ENCODE measurements at places on chromosomes 5 and 9.

DNA sequence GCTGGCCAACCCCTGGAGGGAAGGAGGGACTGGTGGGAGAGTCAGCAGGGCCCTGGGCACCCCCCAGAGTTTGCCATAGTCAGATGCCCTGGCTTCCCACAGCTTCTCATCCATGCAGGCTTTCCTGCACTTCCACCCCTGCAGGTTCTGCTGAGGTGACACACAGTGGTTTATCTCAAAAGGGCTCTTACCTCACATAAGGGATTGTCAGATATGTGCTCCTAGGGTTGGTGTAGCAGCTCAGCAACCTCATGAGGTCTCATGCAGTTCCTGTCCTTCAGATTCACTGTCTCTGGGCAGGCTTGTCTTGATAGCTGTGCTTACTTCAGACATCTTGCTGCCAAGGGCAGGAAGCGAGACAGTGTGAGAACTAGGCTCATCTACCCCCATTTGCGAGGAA is 143.4 kb downstream of the KDM4C start:
- DNase-seq: no peak

- DNase-seq: no peak
These were observed 149.8 kb downstream of the NR2F1-AS1 start for GRCh38 chr5:93431250-93431649.

DNA sequence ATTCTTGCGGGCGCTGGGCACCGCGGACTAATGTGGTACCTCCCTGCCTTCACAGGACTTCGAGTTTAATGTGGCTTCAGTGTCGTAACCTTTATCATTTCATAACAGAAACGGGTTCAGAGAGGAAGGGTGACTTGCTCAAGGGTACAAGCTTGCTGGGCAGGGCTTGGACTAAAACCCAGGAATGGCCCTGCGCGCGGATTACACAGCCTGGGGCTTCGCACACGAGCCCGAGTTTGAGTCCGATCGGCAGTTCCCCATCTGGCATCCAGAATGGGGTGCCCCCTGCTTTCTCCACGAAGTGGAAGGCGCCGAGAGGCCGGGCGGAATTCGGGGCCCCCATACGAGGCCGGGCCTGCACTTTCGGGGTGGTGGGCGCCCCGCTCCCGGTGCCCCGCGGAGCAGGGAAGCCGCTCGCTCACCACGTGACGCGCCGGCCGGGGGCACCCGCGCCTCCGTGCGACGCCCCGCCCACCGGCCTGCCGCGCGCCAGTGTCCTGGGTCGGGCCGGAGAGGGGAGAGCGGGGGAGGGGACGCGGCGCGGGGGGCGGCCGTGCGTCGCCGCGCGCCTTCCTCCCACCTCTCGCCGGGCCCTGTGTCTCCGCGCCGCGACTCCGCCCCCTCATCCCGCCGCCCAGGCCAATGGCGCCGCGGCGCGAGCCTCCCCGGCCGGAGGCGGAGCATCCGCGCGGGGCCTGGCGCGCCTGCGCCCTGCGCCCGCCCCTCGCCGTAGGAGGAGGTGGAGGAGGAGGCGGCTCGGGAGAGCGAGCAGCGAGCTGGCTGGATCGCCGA is at the start of gene SET:
Gene SET (plus strand): TSS at position 722 of the 792 bp plus-strand sequence. CDS start 361 bp downstream, outside the sequence.
- peak; percentile 83 for DNase-seq

- DNase-seq: no peak
These were observed 23.3 kb upstream of the PANK3 start for GRCh38 chr5:168602517-168602916.

All from stimulated activated CD8-positive, alpha-beta memory T cell treated with anti-CD3 and anti-CD28 coated beads, Interleukin-4, amount 100 ng/mL, for 1 hour (primary cell).